ENCODE measurements at places on chromosomes 6 and 20. TPM values are rescaled to one million over a fixed set of nuclear protein-coding genes. Genes with fewer than 3 reads are reported as not detected.

VGLL2 gene
- total RNA-seq = not detected

TOX2 gene
- total RNA-seq = 17.2 TPM

WFDC6 gene
- not detected for total RNA-seq

SLC22A3 gene
- total RNA-seq = not detected

MRPS18B gene
- 39.0 TPM for total RNA-seq

MTHFD1L gene
- total RNA-seq = 49.2 TPM

MAS1 gene
- total RNA-seq = not detected

All from T-helper 1 cell treated with Interleukin-12 subunit alpha and Interleukin-12 subunit beta and Interleukin-4 antibody, amounts not matched to agents 30 ng/mL and 1 ng/mL, for 36 hours (primary cell).